GM10248 (cell line): ENCODE measurements at places on chromosomes 5 and 9.

DNA sequence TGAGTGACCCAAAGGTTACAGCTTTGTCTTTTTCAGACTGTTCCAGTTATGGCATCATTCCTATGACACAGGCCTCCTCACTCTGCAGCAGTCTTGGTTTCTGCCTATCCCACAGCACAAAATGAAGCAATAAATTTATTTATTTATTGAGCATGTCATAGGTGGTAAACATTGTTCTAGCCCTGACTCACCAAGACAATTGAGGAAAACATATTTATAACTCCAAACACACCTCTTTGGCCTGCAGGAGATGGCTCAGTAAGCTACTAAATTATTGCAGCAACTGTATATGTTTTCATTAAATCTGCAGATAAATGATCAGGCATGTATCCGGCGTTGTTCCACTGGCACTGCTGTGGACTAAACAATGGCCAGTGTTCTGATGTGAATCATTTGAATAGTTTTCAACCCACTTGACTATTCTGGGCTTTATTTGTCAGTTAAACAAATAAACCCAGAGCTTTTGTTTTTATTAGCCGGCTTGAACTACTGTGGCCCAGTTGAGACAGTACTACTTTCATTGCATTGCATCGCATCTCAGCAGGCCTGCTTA, 83.2 kb downstream of the FOXD1 start:
- no peak for DNase-seq

DNA sequence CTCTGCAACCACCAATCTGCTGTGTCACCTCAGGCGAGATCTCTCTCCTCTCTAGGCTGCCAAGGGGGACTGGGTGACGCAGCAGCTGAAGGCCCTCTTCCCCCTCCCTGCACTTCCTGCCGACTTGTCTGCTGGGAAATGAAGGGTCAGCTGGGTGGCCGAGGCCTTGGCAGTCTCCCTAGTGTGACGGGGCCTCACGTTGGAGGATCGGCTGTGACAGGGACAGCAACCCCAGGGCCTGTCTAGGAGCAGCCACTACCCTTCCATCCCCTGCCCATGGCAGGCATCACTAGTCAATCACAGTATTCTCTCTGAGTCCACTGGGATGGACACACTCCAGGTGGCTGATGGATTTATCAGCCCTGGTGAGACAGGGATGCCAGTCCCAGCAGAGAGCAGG, 107.3 kb upstream of the SARDH start:
- DNase-seq: peak; percentile 50

DNA sequence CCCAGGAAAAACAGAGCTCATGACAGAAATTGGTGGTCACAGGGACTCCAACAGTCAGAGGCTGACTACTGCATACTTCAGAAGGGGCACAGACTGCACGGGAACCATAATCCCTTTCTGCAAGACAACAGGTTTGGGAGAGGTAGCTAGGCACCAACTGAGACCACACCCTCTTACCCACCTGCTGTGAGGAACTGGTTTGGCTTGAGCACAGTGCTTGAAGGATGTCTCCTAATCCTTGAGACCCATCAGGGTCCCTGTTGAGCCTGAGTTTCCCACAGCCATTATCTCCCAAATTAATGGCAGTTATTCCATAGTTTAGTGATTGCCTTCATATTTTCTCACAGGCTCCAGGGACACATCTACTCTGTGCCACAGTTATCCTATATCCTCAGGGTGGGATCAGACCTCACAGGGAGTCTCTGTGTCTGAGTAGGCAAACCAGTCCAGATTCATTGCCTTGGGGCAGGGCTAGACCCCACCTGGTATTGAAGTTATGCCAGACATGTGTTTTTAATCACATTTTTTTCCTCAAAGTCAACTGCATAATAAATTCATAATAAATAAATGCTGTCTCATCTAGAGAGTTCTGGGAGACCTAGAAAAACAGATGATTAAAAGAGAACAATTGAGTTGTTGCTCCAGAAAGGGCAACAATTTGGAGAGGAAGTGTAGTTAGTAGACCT, 9.3 kb upstream of the CAST start:
- DNase-seq: no peak

DNA sequence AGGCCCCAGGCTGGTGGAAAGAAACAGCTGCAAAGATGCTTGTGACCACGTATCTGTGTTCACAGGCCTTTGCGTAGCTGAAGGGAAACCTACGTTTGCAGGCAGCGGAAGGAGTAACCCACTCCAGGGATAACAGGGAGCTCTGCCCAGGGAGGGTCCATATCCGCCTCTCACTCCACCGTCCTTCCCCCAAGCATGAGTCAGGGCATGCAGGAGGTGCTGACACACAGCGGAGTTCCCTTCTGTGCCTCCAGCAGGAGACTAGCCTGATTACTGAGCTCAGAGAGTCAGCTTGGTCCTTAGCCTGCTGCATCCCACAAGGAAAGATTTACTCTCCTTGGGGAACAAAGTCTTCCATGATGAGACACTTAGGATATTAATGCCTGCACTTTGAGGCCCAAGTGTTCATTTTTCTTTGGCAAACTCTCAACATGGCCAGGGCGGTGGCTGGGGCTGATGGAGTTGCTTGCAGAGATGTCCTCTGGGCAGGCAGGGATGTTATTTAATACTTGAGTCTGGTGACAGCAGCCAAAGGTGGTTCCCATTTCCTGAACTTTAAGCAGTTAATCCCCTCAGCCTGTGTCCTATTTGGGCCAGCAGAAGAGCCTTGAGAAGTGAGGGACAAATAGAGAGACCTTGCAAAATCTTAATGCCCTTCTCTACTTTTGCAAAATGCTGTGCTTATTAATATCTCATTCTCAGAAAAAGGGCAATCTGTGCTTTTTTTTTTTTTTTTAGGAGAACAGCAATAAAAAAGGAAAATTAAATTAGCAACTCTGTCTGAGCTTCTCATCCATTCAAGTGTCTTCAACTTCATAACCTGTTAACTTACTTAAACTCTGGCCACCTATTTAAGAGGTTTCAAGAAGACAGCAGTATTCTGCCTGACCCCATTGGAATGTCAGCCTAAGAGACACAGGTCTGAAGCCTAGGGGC, 222.1 kb downstream of the HSPA4 start:
- no peak for DNase-seq

- DNase-seq: no peak
Observed at GRCh38 chr9:126756876-126757415, 47.9 kb upstream of the ZBTB43 start.
